ENCODE measurements at places on chromosomes 7 and 10.

GRCh38 chr10:113620936-113621335 lies 42.9 kb downstream of the NRAP start:
- H3K36me3 ChIP-seq = no peaks in the 10 kb centered on the region
- DNase-seq = no peak
- H3K4me3 ChIP-seq = no peak overlapping the region
- no peaks in the 10 kb centered on the region for H3K4me1 ChIP-seq
- no peaks in the 10 kb centered on the region for H3K27me3 ChIP-seq

DNA sequence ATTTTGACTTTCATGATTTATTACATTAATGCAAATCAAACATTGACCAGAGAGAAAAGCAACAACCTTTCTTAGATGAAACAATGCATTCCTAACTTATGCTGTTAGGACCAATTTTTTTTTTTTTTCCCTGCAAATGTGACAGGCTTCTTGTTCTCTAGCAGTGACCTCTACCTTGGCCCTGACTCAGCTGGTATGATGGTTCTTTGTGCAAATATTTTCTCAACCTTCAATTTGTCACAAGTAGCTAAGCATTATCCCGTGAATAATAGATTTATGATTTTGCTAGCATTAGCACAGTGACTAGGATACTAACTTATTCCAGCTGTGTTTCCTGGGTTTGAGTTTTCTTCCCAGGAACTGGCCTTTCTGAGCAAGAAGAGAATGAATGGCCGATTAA lies 64.9 kb downstream of the PPP1R9A start:
- H3K36me3 ChIP-seq = no peaks in the 10 kb centered on the region
- H3K27me3 ChIP-seq = no peaks in the 10 kb centered on the region

DNA sequence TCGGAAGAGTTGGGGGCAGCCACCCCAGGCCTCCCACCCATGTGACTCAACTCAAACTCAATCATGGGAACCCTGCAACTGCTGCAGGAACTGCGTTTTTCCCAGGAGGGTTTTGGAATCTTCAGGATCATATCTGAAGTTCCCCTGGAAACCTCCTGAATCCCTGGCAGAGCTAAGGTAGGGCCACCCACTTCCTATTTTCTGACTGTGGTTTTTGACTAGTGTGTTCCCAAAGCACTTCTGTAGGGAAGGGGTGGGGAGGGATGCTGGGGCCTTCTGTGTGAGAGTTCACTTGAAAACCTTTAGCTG lies 127.6 kb upstream of the UNC5B start:
- no peaks in the 10 kb centered on the region for H3K4me1 ChIP-seq
- DNase-seq = no peak
- no peak overlapping the region for H3K27ac ChIP-seq
- no peak overlapping the region for H3K4me3 ChIP-seq
- no peaks in the 10 kb centered on the region for H3K27me3 ChIP-seq

- peak overlapping the region; percentile 75 for H3K27ac ChIP-seq
- no peak for DNase-seq
- peaks cover 21% of the 10 kb centered on the region for H3K4me1 ChIP-seq
- no peaks in the 10 kb centered on the region for H3K27me3 ChIP-seq
Measured at GRCh38 chr10:80452640-80453039, 1.5 kb upstream of the TSPAN14 start.

- no peaks in the 10 kb centered on the region for H3K27me3 ChIP-seq
- H3K36me3 ChIP-seq = no peaks in the 10 kb centered on the region
- H3K4me3 ChIP-seq = no peak overlapping the region
- no peak overlapping the region for H3K27ac ChIP-seq
Measured at GRCh38 chr7:134787720-134788119, 8.3 kb downstream of the CALD1 start.

DNA sequence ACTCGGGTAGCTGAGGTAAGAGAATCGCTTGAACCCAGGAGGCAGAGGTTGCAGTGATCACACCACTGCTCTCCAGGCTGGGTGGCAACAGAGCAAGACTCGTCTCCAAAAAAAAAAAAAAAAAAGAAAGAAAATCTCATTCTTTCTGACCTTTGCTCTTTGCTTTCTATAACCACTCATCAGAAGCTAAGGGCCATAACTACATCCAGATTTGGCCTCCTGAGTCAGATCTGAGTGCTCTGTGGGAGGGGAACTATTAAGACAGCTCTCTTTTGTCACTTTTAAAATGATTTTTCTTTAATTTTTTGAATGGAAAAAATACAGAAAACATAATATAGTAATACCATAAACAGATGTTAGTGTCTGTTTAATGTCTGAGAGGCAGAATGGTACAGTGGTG lies 210.1 kb downstream of the KIAA1217 start:
- no peak overlapping the region for H3K4me3 ChIP-seq
- no peaks in the 10 kb centered on the region for H3K27me3 ChIP-seq
- H3K4me1 ChIP-seq = no peaks in the 10 kb centered on the region
- DNase-seq = no peak
- H3K36me3 ChIP-seq = no peaks in the 10 kb centered on the region

DNA sequence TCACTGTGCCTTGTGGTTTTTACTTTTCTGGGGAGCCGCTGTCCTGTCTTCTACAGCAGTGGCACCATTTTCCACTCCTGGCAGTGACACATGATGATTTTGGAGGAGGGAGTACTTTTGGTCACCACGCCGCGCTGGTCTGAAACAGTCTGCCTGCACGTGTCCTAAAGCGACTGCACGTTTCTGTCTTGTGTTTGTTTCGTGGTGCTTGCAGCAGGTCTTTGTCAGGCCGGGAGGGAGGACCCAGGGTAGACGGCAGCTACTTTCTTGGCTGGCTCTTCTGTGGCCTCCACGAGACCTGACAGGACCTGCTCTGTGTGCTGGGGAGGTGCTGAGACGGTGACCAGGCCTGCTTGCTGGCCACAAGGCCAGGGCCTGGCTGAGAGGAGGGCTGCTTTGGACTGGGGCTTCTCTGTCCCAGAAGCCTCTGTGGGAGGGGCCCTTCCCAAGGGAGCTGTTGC lies 82.0 kb downstream of the GLRX3 start:
- H3K27ac ChIP-seq = no peak overlapping the region
- H3K4me3 ChIP-seq = no peak overlapping the region
- no peaks in the 10 kb centered on the region for H3K36me3 ChIP-seq
- no peaks in the 10 kb centered on the region for H3K27me3 ChIP-seq
- H3K4me1 ChIP-seq = no peaks in the 10 kb centered on the region
- no peak for DNase-seq

- DNase-seq = no peak
- no peak overlapping the region for H3K27ac ChIP-seq
- H3K4me3 ChIP-seq = no peak overlapping the region
- no peaks in the 10 kb centered on the region for H3K36me3 ChIP-seq
- no peaks in the 10 kb centered on the region for H3K4me1 ChIP-seq
Measured at GRCh38 chr10:42975005-42975493, 101.8 kb upstream of the RET start.

GRCh38 chr10:116553378-116553980 lies 7.7 kb downstream of the PNLIP start:
- DNase-seq = no peak
- no peaks in the 10 kb centered on the region for H3K27me3 ChIP-seq
- no peak overlapping the region for H3K27ac ChIP-seq
- H3K4me1 ChIP-seq = no peaks in the 10 kb centered on the region
- H3K36me3 ChIP-seq = no peaks in the 10 kb centered on the region

DNA sequence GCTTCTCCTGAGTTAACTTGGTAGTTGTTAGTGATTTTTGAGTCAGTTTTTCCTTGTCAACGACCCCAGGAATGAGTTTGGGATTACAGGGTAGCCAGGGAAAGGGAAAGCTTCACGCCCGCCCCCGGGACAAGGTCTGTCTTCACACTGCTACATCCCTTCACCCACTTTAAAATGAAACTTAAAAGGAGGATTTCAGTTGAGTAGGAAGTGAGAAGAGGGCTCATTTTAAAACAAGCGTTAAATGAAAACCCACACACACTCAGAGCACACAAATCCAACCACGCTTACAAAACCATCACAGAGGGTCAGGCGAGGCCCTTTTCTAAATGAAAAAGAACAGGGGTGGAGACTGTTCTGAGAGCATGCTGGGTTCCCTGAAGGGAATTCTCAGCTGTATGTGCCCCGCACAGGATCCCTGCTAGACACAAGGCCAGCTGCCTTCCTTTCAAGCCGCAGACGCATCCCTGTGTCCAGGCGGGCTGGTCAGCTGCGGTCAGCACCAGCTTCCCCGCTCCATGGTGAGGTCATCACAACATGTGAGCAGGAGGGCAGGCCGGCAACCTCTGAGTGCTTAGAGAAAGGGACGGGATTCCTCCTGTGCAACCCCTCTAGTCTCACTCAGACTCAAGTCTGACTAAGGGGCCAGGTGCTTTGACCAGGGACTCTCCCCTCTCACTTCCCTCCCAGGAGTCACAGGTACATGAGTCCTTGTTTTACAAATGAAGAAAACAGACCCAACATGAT lies 111.8 kb downstream of the EGFR start:
- no peak for DNase-seq
- no peak overlapping the region for H3K4me3 ChIP-seq
- no peaks in the 10 kb centered on the region for H3K36me3 ChIP-seq
- H3K4me1 ChIP-seq = no peaks in the 10 kb centered on the region
- H3K27ac ChIP-seq = no peak overlapping the region

- H3K4me3 ChIP-seq = no peak overlapping the region
- no peaks in the 10 kb centered on the region for H3K27me3 ChIP-seq
- H3K27ac ChIP-seq = no peak overlapping the region
- DNase-seq = no peak
- H3K4me1 ChIP-seq = peaks cover 19% of the 10 kb centered on the region
- H3K36me3 ChIP-seq = no peaks in the 10 kb centered on the region
Measured at GRCh38 chr7:142579946-142580345, 169.3 kb upstream of the PRSS1 start.
